ENCODE measurements at places on chromosomes 6 and 20.

- no peak for DNase-seq
These were observed 479.9 kb upstream of the BTBD3 start for GRCh38 chr20:11437611-11438380.

DNA sequence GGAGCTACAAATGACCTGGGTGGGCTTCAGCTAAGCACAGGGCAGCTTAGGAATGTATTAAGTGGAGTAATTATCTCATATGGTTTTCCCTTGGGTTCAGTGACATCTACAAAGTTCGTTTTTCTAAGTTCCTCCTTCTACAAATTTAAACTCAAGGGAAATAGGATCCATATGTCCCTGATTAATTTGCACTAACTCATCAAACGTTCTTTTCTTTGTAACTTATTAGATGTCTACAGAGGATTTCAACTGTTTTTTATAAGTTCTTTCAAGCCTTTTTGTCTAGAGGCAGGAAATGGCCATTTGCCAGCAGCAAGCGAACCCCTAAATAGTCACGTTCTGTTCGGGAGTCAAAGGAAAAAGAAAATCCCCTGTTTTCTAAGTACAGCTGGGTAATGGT, 1060.3 kb downstream of the KIF16B start:
- no peak for DNase-seq

DNA sequence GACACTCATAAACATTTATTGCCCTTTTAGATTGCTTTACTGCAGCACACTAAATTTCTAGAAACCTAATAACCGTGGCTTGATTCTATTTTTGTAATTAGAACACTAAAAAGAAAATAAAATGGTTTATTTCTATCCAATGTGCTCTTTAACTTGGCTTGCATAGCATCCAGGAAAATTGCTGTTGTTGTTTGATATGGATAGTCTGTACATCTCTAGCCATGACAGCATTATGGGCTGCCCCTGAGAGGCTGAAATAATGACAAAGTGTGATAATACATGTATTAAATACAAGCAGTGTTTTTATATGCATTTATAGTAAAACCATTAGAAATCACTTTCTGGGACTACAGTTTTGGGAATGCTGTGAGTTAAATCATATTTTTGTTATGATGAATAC, 472.5 kb downstream of the EPM2A start:
- DNase-seq = no peak

DNA sequence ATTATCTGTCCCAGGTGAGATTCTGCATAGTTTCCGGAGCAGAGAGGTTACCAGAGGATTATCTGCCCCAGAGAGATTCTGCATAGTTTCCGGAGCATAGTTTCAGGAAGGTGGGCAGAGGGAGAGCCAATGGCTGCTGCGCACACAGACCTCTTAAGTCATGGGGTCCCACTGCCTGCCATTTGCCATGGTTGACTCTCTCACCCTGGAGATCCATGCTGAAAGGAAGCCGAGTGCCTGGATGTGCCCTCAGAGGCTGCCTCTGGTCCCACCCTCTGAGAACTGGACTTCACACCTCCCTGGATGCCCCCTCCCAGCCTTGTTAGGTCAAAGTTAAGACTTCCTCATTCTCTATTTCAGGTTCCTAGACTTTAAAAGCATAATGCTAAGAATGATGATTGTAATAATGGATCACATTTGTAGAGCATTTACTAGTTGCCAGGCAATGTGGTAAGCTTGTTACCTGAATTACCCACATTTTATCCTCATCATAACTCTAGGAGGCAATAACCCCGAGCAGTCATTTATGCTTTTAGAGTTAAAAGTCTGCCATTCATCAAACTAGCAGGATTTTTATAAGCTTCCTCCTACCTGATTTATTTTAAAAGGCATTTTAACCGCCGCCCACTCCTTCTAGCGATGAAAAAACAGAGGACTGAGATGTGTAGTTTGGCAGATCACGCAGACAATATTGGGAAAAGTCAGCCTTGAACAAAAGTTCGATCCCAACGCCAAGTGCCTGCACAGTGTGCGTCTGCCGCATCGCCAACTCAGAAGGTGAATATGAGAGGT, 11.9 kb downstream of the SERPINB9 start:
- no peak for DNase-seq

GRCh38 chr20:44543358-44543757, 21.5 kb upstream of the SERINC3 start:
- DNase-seq = no peak

- no peak for DNase-seq
These were observed 2.8 kb downstream of the ZNF512B start for GRCh38 chr20:63966944-63967322.

DNA sequence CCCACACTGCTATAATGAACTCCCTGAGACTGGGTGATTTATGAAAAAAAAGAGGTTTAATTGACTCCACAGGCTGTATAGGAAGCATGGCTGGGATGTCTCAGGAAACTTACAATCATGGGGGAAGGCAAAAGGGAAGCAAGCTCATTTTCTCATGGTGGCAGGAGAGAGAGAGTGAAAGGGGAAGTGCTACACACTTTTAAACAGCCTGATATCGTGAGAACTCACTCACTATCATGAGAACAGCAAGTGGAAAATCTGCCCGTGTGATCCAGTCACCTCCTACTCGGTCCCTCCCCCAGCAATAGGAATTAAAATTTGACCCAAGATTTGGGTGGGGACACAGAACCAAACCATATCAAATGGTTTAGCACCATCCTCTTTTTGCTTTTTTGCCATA, 116.6 kb upstream of the CEP162 start:
- no peak for DNase-seq

DNA sequence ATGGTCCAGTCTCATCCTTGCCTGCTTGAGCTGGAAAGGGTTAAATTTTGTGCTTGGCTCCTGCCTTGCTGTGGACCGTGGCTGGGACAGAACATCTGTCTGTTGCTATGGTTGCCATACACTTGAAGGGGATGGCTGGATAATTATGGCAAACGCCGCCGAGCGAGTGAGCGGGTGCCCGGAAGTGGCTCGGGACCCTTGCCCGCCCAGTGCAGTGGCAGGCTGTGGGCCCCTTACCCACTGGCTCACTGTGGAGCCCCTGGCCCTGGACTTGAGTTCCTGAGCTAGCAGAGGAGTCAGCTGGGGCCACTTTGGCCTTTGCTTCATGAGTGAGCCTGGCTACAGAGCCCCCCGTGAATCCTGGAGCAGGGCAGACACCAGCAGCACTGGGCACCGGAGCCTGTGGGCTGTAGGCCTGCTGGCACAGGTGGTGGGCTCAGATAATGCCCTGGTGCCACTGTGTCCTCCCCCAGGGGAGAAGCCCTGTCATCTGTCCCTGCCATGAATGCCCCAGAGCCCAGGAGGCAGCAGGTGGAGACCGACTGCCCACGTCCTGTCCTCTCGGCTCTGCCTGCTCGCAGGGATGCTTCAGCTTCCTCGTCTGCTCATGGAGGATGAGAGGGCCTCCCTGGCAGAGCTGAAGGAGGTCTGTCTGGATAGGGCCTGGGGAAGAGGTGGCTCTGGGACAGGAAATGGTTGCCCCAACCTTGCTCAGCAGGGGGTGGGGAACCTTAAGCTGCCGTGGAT, 25.5 kb upstream of the NOL4L start:
- no peak for DNase-seq

DNA sequence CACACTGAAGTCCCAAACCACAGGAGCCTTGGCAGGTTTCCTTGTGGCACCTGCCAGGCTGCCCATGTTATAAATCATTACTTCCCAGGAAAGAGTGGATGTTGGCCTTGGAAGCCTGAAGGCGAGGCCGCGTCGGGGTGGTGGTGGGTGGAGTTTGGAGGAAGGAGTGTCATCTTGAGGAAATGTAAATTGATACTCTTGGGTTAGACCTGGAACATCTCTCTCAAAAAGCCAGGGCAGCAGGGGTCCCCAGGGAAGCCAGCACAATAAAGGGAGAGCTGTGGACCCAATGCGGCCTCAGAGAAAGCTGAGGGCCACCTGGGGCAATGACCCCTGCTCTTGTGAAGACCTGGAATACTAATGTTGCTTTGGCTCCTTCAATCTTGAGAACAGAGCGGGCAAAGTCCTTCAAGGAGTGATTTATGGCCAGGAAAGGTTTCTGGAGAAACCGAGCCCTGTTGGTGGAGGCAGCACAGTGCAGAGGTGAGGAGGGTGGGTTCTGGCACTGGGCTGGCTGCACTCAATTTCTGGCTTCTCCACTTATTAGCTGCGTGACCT, 26.3 kb upstream of the TRAF3IP2 start:
- DNase-seq = no peak

DNA sequence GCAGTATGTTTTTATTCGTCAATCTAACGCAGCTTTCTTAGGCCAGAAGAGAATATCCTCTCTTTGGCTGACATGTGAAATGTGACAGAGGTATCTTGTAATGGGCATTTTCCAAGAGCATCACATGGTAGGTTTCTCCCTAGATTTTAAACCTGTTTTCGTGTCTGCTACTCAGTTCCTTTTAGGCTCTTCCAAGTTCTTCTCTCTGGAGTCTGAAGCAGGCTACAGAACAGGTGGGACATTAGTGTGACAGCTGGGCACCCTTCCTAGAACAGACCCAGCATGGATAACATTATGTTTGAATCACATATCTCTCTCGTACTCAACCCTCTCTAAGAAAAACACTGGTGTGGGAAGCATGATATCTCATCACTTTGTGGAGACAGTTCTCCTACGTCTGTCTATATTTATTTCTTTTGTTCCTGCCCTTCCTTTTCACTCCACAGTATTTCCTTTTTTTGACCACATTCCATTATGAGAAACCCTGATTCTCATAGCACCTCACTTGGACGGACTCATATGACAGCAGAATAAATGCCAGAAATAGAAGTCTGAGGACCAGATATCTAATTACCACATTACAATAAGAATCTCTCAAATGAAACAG, 263.4 kb downstream of the NKAIN2 start:
- DNase-seq = no peak

GRCh38 chr6:125188037-125188436, 34.5 kb downstream of the TPD52L1 start:
- DNase-seq = no peak

DNA sequence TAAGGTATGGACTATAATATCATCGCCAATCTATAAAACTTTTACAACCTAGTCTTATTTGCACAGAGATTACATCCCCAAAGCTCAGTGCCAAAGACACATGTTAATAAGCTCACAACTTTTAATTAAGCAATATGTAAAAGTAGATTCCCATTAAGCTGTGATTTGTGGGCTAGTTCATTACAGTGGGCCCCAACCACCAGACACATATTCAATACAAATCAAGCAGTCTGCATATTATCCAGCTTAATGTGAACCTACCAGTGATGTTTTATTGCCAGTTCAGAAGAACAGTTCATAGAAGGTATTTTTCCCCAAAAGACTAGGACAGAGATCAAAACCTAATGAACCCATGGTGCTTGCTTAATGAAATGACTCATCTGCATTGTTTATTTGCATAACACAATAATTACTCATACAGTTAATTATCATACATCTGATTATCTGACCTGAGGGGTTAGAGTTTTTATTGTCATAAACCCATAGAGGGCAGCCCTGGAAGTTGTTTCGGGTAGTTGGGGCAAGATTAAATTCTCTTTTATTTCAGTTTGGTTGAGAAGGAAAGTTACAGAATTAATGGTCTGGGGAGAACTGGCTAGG, 831.0 kb downstream of the TFAP2A start:
- DNase-seq = no peak

DNA sequence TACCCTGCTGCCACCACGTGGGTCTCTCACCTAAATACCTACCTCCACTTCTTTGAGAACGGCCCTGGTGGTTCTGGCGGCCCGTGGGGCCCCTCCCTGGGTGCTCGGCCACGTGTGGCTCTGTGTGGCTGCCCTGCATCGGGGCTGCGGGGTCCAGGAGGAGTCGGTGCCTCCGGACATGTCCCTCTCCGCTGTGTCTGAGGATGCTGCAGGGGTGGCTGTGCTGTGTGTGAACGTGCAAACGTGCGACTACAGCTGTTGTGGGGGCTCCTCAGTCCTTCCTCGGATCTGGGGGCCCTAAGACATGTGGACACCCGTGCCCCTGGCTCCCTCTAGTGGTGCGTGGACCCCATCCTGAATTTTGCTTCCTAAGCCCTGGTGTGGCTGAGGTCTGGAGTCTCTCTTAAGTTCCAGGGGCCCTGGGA, 691.8 kb downstream of the QKI start:
- no peak for DNase-seq

GRCh38 chr6:132087391-132087790, 136.2 kb upstream of the CCN2 start:
- no peak for DNase-seq

- no peak for DNase-seq
These were observed 8.5 kb upstream of the MRS2 start for GRCh38 chr6:24394061-24394779.

DNA sequence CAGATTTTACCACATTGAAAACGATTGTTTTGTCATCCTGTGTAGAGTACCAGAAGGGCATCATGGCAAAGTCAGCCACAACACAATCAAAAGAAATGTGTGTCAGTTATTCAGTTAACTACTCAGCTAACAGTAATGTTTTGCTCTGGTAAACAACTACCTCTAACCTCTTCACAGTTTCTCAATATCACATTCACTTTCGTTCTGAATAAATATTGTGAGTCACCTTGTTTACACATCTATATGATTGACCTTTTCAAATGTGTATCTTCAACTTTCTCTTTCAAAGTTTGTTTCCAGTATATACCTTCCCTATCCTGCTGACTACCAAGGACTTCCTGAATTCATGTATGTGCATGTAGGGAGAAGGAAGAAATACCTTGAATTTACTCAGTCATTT, 216.6 kb upstream of the UFL1 start:
- DNase-seq = no peak

- DNase-seq = no peak
These were observed 23.5 kb upstream of the MAP3K7 start for GRCh38 chr6:90610301-90610750.

DNA sequence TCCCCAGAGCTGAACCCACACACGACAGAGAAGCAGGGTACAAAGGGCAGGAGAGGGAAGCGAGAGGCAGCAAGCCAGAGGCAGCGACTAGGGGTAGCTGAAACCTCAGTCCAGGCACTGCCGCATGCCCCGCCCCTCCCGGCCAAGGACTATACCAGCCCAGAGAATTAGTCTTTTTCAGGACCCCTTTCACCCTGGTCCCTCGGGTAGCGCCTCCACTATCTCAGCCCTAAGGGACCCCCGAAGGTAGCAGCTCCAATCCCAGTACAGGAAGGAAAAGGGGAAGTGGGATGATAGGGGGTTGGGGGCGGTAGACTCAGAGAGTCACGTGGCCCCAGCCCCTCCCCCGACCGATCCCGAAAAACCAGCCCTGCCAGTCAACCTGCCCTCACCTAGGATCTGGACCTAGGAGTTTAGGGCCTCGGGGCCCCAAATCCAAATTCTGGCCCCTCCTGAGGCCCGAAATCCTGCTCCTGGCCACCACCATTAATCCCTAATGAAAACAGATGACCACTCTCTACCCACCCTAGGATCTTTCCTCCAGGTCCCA, 1.3 kb downstream of the RGL2 start:
- no peak for DNase-seq

GRCh38 chr6:127566119-127566518, 10.9 kb upstream of the C6orf58 start:
- DNase-seq = no peak
